ENCODE measurements at places on chromosomes 11 and 22. TPM values are rescaled to one million over a fixed set of nuclear protein-coding genes. Genes with fewer than 3 reads are reported as not detected.

GRCh38 chr22:44271732-44272400 lies 40.9 kb downstream of the SHISAL1 start:
- no peak for DNase-seq

LDLRAD3 gene
- total RNA-seq = 4.5 TPM

DNA sequence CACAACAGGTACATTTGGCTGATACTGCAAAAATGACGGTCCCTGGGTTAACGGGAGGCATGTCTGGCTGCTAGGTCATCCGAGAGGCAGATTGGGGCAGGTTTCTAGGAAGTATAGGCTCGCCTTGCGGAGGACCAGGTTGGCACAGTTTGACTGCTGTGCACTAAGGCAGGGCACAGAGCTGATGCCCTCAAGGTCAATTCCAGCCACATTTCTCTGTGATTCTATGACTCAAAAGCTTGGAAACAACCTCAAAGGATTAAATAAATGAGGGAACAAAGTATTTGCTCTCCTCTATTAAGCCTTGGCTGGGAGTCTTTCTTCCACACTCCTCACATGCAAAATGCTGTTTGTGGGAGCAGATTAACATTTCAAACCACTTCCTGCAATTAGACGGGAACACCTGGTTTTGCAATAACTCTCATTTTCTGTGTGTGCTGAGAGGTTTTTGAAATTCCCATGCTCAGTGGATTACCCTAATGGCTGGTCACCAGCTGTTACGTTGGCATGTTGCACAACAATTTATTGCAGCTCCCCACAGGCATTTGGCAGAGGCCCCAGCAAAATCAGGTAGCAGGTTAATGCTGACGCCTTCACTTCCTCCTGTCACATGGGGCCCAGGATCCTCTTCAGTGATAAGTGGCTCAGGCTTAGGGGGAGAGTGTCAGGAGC lies 61.0 kb upstream of the PLET1 start:
- DNase-seq = no peak

DNA sequence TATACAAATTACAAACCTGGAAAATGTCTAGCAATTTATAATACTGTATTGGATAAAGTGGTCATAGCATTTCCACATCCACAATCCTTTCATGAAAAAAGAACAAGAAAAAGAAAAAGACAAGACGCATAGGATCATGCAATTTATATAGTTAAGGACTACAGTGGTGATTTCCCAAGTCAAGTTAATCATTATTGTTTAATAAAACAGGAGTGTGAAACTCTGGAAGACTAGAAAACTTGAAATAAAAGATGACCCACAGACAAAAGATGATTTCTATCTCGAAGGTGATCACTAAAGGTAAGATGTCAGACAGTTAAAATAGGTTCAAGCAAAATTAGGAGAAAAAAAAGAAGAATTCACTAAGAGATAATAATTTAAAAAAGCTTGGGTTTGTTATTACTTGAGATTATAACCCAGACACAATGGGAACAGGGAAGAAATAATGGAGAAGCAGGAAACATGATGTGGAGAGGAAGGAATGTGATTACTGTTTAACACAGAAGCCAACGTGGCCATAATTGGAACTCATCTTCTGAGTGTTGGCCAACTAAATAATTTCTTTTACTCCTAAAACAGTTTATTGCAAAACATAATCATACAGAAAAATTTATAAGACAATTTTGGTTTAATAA lies 441.2 kb upstream of the ANO3 start:
- no peak for DNase-seq

DNA sequence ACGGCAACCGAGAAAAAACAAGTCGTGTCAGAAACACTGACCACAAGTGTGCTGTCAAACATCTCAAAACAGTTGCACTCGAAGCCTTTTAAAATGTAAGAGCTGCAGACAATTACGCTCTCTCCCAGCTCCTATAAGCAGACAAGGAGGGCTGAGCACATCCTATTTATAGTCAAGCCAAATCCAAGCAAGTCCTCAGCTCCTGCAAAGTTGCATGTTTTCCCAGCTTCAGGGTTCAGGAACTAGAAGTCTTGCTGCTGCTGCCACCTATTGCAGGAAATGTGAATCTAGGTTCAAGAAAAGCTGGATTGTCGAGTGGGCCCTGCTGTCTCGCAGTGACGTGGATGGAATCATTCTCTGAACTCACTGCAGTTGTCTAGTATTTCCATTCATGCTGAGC lies 15.5 kb downstream of the EFCAB6 start:
- DNase-seq = no peak

DNA sequence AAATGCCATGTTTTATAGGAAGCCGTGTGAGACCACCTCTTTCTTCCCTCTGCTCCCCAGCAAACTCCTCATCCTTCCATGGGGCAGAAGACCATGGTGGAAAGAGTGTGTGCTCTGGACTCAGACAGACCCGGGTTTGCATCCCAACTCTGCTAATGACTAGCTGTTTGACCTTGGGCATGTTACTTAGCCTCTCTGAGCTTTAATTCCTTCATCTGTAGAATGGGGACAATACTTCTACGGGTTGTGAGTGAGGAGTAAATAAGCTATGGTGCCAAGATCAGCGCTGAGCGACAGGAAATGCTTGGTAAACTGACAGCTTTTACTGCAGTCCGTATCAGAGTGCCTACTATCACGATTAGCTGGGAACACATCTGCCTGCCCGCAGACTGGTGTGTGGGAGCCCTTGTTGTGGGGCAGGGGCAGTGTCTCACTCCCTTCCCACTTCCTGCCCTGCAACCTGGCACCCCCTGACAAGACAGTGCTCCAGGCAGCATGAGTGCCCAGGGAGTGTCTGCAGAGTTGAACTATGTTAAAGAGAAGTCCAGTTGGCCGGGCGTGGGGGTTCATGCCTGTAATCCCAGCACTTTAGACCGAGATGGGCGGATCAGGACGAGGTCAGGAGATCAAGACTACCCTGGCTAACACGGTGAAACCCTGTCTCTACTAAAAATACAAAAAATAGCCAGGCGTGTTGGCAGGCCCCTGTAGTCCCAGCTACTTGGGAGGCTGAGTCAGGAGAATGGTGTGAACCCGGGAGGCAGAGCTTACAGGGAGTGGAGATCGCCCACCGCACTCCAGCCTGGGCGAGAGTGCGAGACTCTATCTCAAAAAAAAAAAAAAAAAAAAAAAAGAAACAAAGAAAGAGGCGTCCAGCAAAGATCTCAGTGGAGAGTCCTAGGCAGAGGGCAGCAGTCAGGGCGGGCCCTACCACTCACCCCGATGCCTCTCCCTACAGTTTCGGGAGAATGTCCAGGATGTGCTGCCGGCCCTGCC lies 2.2 kb downstream of the SEC14L2 start:
- DNase-seq = no peak

DNA sequence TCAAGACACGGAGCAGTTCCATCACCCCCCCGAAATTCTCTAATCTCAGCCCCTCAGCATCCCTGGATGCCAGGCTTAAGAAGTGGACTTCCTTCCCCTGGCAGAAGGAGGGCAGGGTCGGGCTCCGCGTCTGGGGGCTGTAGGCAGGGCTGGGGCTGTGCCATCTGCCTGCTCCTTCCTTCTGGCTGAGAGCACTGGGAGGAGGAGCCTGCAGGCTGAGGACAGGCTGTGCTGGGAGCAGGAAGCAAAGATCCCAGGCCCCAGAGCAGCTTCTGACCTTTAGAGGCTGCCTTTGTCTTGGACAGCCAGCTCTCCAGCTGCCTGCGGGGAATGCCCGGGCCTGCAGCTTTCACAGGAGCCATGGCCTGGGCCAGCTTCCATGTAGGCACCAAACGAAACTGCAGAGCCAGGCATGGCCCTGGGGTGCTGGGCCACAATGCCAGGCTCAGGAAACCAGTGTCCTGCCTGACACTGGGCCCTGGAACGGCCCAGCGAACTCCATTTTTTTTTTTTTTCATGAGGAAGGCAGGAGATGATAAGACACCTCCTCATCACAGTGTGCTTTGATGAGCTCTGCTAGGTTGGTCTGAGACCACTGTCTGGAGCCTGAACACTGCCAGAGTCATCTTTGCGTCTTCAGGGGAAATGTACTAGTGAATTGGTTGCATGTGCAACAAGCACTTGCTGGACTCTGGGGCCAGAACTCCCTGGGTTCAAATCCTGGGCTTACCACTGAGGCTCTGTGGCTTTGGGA lies 67.9 kb downstream of the MCM5 start:
- no peak for DNase-seq

HTR3B gene
- total RNA-seq = not detected

GRCh38 chr22:36349726-36350125 lies 38.0 kb downstream of the MYH9 start:
- no peak for DNase-seq

DNA sequence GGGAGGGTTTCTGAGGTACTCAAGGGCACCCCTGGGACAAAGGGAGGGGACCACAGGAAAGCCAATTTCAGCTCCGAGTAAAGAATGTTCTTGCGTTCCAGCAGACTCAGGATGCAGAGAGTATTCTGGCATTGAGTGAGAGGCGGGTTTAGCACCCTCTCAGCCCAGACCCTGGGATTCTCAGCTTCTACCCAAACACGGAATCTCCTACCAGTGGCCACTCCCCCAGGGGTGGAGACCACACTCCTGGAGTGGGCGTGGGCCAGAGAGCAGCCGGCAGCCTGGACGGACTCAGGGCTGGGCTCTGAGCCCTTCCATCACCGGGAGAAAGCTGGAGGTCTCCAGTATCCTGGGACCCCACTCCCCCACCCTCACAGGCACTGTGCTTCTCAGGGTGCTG lies 26.1 kb upstream of the TTLL12 start:
- DNase-seq = no peak

GRCh38 chr11:68260484-68260883 lies 11.3 kb downstream of the C11orf24 start:
- no peak for DNase-seq

GLYATL1 gene
- total RNA-seq = not detected

DNA sequence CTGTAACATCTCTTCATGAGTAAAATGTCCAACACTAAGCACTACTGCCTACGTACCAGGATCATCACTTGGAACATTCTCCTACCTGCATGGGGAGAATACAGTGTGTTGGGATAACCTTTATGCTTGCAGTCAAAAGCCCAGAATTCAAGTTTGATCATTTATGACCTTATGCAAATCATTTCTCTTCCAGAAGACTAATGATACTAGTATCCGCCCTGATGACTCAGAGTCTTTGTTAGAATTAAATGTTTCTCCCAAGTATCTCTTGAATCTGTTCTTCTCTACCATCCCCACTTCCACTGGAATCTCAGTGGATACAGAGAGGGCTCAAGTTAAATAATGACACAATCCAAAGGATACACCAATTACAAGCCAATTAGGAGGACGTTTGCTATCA lies 12.4 kb downstream of the MAJIN start:
- DNase-seq = no peak

DNA sequence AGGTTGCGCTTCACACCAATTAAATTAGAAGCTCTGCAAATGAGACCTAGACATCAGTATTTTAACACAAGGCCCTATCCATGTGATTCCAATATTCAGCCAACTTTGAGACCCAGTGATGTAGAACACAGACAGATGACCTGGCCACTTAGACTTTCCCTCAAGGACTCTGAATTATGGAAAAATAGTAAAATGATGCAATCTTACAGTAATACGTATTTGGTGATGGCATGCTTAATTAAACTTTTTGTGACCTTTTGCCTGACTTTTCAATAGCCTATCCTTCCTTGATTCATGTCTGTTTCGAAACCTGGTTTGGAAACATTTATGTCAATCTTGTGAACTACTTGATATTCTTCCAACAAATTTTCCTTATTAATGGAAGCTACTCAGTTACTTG lies 521.2 kb downstream of the KCNA4 start:
- DNase-seq = no peak

DNA sequence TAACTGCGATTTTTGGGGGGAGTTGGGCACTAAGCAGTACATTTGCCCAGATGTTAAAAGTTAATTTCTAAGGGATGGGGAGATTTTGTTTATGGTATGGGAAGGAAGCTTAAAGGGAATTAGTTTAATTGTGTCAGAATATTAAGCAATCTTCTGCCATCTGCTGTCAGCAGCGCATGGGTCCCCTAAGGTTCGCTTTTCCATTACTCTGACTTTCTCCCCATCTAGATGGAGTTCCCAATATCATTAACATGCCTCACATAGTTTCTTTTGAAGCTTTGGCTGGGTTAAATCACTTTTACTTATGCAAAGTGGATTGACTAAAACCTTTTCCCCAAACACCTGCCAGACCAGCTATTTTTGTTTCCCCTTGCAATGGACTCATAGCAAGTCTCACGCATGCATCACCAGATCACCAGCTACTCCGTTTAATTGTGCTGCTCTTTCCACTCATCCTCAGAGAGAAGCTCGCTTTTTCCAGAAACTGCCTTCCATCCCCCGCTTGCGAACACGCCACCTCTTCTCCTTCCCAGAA lies 172.7 kb downstream of the FAT3 start:
- DNase-seq = no peak

DNA sequence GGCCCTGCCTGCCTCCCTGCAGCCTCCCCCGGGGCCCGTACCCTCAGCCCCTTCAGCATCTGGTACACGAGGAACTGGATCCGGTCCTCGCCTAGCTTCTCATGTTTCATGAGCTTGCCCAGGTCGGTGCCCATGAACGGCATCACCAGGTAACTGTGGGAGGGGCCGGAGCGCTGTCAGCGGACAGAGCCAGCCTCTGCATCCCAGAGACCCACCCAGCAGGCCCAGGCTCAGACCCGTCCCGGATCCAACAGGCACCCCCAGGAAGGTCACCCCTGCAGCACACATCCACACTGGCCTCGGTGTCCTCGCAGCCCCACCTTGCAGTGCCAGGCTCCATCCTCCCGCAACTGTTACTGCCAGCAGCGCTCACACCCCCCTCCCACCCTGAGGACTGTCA lies 4.4 kb downstream of the MAPK12 start:
- no peak for DNase-seq

MRGPRE gene
- total RNA-seq = not detected

DNA sequence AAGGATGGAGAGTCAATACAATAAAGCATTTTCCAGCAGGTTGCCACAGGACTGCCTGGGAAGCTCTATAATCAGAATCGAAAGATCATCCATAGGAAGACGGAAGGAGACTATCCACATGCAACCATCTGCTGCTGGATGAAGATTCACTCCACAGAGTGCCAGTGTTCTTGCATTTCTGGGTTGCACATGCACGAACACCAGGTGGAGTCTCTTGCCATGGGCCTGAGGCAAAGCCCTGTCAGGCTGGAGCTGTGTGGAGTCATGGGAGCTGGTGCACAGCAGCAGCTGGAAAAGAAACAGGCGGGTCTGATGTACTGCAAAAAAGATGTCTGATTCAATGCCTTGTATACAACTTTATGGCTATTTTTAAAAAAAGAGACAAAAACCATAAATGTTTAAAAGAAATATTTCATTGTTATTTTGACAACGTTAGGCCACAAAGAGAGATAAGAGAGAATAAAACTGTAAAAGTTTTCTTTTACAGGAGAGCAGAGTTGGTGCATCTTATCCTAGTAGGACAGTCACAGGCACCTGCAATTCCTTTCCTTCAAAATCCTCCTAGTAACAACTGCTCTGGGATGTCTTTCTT lies 12.9 kb upstream of the FAT3 start:
- DNase-seq = no peak

OR51A4 gene
- total RNA-seq = not detected

GRCh38 chr11:19753451-19754106 lies 40.9 kb downstream of the NAV2 start:
- DNase-seq = no peak

ST14 gene
- total RNA-seq = under 0.01 TPM

All from dermis microvascular lymphatic vessel endothelial cell (primary cell).